T-cell (primary cell): ENCODE measurements at places on chromosomes 3 and 15. TPM values are rescaled to one million over a fixed set of nuclear protein-coding genes. Genes with fewer than 3 reads are reported as not detected.

CKMT1A gene
- total RNA-seq: not detected

IL17RB gene
- total RNA-seq: 4.1 TPM

KIF7 gene
- 0.26 TPM for total RNA-seq

LRRFIP2 gene
- total RNA-seq: 32.9 TPM
